NCI-H526 treated with DMSO at 0.1 percent for 48 hours (cell line): ENCODE measurements at places on chromosomes 4 and X.

DNA sequence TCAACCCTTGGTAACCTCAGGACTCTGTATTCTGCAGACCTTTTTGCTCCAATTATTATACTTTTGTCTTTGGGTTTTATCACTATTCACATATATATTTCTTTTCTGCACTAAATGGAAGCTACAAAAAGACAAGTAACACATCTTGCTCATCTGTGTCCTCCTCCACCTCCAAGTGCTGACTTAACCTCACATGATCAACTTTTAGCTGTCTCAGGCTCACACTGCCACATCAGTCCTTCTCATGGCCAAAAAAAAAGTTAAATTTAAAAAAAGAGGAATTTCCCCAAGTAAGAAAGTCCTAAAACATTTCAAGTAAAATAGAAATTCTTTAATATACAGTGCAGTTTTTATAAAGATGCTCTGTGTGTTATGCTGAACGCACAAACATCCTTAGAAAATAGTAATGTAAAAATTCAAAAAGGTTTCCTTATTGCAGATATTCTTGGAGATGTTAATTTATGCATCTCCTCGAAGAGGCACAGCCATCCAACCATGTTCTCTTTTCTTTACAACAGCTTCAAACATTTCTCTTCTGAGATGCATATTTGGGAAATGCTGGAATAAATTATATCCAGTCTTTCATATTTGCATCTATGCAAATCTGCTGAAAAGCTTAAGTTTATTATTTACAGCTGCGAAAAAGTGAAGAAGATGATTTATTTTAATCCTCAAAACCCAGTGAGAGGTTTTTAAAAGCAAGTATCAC is 37.6 kb downstream of the ARAP2 start:
- DNase-seq = peak; percentile 35

DNA sequence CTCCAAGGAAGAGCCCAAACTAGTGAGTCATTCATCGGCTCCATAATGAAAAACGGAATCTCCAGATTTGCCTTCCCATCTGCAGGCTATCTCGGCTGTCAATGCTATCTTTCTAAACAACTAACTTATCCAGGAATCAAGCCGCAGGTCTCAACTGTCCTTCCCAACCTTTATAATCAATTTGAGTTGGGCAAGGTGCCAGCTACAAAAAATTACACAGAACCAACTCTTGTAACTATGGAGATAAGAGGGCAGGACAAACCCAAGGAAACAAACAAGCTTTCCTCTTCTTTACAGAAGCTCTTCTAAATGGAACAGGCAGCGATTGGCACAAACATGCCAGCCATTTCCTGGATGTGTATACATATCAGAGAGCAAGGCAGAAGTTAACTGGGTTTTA is 61.2 kb upstream of the RAI2 start:
- no peak for DNase-seq

- no peak for DNase-seq
These were observed 6.3 kb downstream of the ALG13 start for GRCh38 chrX:111687305-111687704.

DNA sequence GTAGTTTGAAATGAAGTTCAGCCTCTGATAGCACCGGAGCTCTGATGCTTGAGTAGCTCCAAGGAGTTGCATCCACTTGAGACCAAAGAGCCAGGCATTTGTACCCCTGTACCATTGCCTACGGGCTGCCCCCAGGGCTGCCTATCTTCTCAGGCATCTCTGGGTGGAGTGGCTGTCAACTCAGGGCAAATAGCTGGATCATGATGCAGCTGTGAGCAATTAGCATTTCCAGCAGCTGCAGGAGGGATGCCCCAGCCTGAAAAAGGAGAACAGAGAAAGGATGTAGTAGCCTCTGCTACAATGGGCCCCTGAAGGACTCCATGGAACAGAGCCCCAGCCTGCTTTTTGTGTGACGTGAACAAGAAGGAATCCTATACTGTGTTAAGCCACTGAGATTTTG is 492.6 kb downstream of the BCOR start:
- DNase-seq = no peak

DNA sequence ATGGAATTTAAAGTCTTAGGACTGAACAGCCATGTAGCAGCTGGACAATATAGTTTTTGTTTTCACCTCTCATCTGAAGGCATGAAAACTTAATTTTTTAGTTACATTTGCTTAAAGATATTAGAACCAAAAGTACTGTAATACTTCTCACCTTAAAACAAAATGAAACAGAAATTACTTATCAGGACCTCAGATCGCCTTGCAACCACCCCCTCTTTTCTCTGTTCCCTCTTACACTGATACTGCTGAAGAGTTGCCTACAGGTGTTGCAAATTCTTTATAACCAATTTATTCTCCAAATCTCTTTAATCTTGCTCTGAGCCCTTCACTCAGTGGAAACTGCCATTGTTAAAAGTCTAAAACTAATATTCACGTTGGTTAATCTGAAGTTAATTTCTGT is 145.0 kb downstream of the SPCS3 start:
- DNase-seq = no peak
